ENCODE measurements at places on chromosomes 7 and 10.
A peak's percentile ranks its signal among the peaks of the same experiment; 100 is the strongest.

- no peak for DNase-seq
Observed at GRCh38 chr7:157547611-157548010, 210.8 kb downstream of the DNAJB6 start.

- DNase-seq = no peak
Observed at GRCh38 chr10:70751356-70751755, 33.8 kb downstream of the TBATA start.

DNA sequence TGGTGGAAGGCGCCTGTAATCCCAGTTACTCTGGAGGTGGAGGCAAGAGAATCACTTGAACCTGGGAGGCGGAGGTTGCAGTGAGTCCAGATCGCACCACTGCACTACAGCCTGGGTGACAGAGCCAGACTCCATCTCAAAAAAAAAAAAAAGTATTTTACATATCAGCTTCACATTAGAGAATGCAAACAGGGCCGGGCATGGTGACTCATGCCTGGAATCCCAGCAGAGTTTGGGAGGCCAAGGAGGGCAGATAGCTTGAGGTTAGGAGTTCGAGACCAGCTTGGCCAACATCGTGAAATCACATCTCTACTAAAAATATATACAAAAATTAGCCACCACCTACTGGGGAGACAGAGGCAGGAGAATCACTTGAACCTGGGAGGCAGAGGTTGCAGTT is 31.6 kb downstream of the USP54 start:
- no peak for DNase-seq

GRCh38 chr10:104913390-104913789 is 272.3 kb downstream of the SORCS3 start:
- no peak for DNase-seq

GRCh38 chr10:131631619-131632018 is 269.2 kb upstream of the PPP2R2D start:
- no peak for DNase-seq

DNA sequence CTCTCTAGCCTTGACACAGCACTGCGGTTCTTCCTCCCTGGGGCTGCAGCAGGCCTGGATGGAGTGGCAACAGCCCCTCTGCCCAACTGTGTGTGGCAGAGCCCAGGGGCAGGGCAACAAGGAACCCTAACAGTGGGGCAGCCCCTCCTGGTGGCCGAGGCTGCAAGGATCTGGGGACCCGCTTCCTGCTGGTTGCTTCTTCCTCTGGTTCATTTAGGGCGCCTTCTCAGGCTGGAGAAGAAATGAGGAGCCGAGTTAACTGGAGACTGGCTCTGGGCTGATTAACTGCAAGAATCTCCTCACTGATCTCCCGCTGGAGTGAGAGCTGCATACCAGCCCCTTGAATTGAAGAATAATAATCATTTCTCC is 80.1 kb upstream of the EMX2 start:
- DNase-seq = no peak

DNA sequence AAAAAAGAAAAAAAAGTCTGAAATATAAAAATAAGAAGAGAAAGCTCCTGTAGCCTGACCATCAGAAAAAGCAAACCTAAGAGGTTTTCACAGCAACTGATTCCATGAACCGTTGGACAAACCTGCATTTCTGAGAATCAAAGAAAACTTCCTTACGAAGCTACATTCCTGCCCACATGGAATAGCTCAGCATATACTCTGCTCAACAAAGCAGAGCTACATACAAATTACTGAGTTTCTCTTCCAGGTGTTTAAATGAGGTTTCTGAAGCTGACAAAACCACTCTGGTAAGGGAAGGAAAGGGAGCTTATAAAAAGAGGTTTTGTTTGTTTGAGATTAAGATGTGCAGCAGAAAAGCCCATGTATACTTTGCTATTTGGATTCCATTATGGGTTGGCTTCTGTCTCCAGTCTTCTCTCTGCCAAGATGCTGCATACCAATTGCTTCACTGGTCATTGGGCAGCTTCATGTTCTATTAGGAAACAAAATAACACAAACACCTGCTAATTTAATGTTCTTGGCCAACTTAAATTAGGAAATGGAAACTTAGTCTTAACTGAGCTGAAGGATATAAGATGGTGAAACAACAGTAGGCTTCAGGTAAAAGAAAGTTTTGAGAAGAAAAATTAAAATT is 314.1 kb downstream of the LRRTM3 start:
- DNase-seq = no peak

DNA sequence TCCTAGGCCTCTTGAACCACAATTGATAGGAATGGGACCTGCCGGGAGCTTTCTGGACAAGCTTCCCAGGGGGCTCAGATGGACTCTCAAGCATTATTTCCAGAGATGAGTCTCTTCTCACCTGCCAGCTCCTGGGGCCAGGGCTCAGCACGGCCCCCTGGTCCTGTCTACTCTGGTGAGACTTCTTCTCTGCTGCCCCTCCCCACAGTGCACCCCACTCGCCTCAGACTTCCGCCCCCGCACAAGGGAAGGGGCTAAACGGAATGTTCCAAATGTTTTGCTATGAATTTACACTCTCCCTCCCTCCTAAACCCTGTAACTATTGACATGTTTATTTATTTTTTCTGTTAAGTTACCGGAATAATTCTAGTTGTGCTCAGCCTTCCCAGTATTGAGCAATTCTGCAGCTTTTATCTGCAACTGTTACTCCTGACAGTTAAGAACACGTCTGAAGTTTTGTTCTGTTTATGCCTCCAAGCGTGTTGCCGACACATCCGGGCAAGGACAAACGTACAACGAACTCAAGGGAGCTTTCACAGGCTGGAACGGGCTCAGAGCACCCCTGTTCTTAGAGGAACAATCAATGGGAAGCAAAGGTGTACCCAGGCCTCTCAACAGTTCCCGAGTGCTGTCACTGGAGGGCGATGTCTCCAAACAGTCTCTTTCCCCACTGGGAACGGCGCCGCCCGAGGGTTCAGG is 55.2 kb downstream of the FHIP2A start:
- peak; percentile 39 for DNase-seq

DNA sequence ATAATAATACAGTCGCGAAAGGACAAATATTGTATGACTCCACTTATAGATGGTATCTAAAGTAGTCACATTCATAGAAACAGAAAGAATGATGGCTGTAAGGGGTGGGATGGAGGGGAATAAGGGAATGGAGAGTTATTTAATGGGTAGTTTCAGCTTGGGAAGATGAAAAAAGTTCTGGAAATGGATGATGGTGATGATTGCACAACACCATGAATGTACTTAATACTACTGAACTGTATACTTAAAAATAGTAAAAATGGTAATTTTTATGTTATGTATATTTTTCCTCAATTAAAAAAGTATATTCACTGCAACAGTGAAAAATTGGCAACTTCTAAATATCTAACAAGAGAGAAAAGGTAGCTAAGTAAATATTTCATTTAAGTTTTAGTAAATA is 265.8 kb downstream of the EXOC4 start:
- DNase-seq = no peak

DNA sequence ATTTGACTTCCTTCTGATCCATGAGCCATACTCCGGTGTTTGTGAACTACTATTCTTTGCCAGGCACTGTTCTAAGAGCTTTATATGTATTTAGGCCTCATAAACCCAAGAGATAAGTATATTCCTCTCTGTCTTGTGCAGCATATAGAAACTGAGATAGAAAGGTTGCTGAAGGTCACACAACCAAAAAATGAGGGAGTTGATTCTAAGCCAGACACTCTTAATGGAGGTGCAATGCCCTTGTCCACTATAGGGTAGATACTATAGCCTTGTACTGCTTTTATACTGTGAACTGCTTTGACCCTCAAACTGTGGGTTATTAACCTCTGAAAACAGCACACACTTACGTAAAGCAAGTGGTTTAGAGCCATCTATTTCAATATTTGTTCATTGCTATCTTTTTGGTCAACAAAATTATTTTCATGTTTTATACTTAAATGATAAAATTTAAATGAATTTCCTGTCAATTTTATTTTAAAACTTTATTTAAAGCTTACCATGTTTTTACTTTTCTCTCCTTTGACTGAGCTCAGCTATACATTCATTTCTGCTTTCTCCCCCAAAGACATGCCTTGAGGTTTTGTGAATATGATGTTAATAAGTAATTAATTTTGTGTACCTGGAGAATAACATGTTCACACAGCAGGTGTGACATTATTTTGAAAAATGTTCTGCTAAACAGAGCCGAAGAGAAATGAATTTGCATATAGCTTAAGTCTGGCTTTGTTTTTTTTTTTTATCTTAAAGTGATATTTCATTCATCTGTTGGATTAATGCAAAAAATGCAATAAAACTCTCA is 687.3 kb downstream of the DNAJB9 start:
- DNase-seq = no peak
